ENCODE measurements at places on chromosomes 4 and X.

- DNase-seq, result no peak
Measured at GRCh38 chrX:67613996-67614395, 70.2 kb downstream of the AR start.

- DNase-seq, result no peak
Measured at GRCh38 chr4:113633467-113633866, 128.1 kb downstream of the CAMK2D start.

DNA sequence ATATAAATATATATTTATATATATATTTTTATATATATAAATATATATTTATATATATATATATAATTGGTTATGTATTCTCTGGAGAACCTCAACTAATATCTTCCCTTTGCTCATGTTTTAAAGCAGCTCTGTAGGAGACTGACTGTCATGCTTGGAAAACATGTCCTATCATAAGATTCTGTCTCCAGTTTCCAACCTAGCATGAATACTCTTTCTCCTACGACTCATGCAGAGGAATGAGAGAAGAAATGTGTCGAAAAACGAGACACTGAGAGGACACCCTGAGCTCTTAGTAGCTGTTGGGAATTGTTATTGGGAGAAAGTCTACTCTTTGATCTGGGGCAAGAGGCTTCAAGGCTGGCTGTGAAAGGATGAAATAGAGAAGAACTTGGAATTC is 166.5 kb upstream of the SLIT2 start:
- no peak for DNase-seq

GRCh38 chr4:23782778-23783437 is 106.9 kb downstream of the PPARGC1A start:
- DNase-seq, result no peak

DNA sequence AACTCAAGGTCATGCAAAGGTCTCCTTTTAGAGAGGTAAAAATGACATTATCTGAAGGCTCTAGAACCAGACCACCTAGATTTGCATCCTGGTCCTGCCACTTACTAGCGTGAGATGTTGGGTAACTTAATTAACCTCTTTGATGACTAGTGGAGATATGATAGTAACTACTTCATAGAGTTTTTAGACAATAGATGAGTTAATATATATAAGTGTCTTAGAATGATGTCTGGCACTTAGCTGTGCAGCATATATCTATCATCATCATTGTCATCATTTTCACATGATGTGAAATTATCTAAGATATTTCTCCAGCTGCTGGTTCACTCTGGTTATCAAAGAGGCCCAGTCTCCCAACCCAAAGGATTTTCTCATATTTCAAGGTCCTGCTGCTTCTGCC is 126.1 kb upstream of the DCLK2 start:
- no peak for DNase-seq

GRCh38 chrX:136262812-136263315 is 11.7 kb upstream of the MAP7D3 start:
- DNase-seq, result no peak

GRCh38 chrX:12080265-12080664 is 58.0 kb upstream of the FRMPD4 start:
- peak; percentile 8 for DNase-seq

- DNase-seq, result no peak
Measured at GRCh38 chr4:122017296-122017695, 65.4 kb upstream of the TRPC3 start.

GRCh38 chr4:181959121-181959520 is 284.1 kb upstream of the TENM3 start:
- no peak for DNase-seq

DNA sequence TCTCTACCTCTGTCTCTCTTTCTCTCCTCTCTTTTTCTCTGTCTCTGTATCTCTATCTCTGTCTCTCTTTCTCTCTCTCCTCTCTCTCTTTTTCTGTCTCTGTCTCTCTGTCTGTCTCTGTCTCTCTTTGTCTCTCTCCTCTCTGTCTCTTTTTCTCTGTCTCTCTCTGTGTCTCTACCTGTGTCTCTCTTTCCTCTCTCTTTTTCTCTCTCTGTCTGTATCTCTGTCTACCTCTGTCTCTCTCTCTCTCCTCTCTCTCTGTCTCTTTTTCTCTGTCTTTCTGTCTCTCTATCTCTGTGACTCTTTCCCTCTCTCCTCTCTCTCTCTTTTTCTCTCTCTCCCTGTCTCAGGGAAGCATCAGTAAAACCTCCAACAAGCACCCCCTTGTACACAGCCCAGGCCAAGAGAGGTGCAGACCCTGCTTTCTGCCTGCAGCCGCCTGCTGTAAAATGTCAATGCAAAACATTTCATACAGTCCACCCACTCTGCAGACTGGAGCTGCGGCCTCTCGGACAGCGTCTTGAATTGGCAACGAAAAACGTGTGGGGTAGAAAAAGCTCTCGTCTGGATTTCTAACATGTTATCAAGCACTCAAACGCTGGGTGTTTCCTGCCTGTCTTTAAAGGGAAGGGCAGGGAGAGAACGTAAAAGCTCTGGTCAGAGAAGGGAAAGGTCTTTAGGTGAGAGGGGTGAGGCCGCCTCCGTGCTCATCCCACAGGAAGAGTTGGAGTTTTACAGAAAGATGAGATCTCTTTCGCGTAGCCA is 3.7 kb upstream of the SHOX start:
- DNase-seq, result no peak

- no peak for DNase-seq
Measured at GRCh38 chr4:147969573-147970385, 237.9 kb downstream of the ARHGAP10 start.

DNA sequence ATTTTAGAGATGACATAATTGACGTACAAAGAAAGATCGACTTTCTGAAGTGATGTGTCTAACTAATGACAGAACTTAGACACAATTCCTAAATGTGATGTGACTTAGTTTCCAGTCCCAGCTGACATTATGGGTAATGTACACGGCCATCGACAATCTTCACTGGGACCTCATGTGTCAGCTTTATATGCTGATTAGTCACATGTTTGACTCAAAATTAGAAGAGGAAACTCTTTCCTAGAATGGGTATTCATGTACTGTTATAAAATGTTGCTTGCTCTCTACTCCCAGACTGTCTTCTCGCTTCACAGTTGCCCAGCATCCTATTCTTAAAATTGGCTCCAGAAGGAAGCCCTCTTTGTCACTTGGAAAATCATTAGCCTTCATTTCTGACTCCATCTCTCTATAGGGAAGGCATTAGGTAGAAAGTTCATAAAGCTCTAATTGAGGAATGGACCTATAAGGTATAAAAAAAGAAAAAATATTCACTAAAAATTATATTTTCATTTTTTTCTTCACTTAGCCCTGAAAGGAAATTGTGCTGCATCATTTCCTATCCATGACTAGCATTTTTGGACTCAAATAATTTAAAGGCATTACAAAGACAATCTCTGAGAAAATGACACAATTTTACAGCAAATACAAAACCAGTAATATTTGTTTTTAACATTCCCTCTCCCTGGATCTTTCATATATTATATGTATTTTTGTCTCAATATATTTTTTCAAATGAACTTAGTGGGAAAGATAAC is 554.6 kb downstream of the INPP4B start:
- no peak for DNase-seq

GRCh38 chr4:176013476-176014247 is 52.0 kb upstream of the WDR17 start:
- no peak for DNase-seq

- DNase-seq, result no peak
Measured at GRCh38 chr4:127868196-127868595, 12.5 kb upstream of the PLK4 start.

DNA sequence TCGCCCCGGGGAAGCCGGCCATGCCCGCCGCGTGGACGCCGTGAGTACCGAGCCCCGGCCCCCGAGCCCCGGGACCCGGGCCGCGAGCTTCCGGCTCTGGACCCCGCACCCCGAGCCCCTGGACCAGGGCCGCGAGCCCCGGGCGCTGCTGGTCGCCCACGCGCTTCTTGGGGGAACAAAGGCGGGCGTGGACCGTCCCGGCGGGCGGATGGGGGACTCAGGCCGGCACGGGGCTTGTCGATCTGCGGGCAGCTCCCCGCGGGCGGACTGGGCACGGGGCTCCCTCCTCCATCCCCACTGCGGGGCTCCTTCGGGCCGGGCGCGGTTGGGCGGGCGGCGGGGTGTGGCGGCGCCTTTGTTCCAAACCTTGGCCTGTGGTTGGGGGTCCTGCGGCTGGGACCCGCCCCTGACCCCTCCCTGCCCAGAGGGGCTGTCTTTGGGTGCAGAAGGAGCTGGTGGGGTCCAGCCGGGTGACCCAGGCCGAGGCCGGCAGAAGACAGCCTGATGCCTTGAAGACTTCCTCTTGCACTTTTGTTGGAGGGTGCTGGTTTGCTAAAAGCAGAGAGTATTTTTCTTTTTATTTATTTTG is 25.2 kb upstream of the ADD1 start:
- DNase-seq, result no peak

DNA sequence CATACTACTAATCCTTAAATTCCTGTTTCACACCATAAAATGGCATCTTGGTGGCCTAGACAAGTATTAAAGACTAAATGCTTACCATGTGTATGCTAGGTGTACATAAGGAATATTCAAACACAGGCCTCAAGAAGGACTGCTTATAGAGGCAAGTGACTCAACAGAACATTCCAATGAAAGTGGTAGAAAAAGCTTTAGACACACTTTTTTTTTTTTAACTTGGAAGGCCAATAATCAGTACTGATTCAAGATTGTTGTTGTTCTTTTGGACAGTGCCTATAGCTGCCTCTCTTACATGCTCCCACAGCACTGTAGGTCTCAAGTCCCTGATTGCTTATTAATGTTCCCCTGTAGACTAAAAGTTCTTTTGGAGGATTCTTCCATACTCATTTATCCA is 77.6 kb downstream of the FBXL5 start:
- no peak for DNase-seq

GRCh38 chrX:72130156-72130761 is 1.5 kb downstream of the RTL5 start:
- DNase-seq, result no peak

DNA sequence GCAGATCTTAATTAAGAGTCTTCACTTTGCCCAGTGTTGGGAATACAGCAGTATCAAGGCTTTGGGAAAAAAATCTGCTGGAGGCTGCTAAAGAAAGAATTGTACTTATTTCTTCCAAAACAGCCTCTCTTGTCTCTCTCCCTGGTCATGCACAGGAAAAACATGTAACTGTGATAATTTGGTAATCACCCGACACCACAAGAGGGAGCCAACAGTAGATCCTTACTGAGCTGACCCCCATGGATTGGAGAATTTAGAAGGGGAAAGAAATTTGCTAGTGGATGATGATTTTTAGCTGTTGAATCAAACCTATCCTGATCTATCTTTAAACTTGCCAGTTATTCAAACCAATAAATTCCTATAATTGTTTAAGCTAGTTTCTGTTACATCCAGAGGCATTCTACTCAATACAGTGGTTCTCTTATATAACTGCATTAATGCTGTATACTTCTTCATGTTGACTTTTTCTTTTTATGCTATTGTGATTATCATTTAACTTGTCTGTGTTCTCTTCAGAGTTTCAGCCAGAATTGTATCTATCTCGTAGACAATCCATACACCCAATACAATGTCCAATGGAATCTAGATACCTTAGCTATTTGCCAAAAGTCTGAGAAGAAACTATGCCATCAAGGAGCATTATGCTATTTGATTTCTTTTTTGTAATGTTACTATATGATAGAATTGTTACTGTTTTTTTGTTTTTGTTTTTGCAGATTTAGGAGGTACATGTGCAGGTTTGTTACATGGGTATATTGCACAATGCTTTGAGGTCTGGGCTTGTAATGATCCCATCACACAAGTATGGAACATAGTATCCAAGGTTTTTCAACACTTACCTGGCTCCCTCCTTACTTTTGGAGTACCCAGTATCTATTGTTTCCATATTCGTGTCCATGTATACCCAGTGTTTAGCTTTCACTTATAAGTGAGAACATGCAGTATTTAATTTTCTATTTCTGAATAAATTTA is 31.3 kb upstream of the ARHGEF38 start:
- DNase-seq, result peak; percentile 56

- no peak for DNase-seq
Measured at GRCh38 chr4:163415668-163416067, 57.9 kb downstream of the TKTL2 start.

GRCh38 chrX:55750256-55750655 is 32.7 kb downstream of the RRAGB start:
- no peak for DNase-seq

DNA sequence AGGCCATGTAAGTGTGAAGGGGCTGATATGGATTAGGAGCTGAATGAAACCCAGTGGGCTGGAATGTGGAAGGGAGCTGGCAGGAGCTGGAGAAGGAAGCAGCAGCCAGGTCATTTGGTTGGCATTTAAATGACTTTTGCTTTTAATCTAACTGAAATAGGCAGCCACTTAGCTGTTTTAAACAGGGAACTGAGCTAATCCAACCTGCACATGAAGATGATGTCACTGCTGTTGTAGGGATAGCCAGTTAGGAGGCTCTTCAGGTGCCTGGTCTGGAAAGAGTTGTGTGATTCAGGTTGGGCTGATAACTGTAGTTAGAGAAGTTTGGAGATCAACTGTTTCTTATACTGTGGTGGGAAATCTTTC is 122.4 kb downstream of the PALLD start:
- DNase-seq, result no peak

- no peak for DNase-seq
Measured at GRCh38 chrX:70444326-70444945, at the start of gene DLG3. DLG3 (plus strand) TSS chrX:70444835; CDS start chrX:70445202, 367 bp downstream.

DNA sequence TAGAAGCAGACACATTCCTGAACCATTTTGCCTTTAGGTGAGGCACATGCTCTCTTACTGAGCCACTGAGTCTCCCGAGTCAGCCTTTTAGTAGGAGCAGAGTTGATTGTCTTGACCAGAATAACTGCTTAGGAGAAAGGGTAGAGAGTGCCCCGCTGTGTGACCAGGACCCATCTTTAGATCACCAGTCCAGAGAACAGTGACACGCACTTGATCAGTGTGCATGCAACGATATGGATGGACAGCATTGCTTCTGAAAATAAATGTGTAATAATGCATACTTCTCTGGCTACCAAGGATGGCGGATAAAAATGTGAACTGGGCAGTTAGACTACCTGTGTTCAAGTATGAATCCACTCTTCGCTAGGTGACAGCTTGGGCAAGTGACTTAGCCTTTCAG is 897.7 kb downstream of the TRIML1 start:
- DNase-seq, result no peak

- peak; percentile 45 for DNase-seq
Measured at GRCh38 chr4:7910952-7911578, 28.6 kb downstream of the AFAP1 start.

DNA sequence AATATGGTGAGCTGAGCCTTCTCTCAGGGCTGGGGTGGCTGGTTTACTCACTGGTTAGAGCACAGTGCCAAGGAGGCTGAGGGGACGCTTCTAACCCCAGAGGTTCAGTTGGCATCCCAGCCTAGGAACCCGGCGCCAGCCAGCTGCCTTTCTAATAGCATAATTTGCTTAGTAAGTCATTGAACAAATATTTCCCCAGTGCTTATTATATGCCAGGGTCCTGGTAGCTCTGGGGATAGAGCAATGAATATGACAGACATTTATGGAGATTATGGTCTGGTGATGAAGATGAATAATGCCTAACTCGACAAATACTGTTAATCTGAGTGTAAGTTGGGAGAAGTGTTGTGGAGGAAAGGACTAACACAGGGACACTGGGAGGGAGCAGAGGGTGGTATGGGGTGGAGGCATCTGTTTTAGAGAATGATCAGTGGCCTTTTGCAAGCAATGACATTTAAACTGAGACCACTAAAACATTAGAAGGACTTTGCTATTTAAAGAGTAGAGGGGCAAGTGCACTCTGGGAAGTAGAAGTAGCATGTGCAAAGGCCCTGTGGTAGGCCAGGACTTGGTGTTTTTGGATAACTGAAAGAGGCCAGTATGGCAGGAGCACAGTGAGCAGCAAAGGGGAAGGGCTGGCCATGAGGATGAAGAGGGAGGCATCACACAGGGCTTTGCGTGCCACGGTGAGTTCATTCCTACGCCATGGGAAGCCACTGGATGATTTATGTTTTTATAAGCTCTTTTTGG is 71.9 kb downstream of the ATG4A start:
- no peak for DNase-seq

- peak; percentile 2 for DNase-seq
Measured at GRCh38 chrX:46381630-46382029, 163.6 kb downstream of the ZNF674 start.

Measured in neuronal stem cell (in vitro differentiated cells).